ENCODE measurements at places on chromosomes 5 and 9.

- DNase-seq: no peak
Measured at GRCh38 chr5:143233031-143233430, 170.5 kb downstream of the NR3C1 start.

DNA sequence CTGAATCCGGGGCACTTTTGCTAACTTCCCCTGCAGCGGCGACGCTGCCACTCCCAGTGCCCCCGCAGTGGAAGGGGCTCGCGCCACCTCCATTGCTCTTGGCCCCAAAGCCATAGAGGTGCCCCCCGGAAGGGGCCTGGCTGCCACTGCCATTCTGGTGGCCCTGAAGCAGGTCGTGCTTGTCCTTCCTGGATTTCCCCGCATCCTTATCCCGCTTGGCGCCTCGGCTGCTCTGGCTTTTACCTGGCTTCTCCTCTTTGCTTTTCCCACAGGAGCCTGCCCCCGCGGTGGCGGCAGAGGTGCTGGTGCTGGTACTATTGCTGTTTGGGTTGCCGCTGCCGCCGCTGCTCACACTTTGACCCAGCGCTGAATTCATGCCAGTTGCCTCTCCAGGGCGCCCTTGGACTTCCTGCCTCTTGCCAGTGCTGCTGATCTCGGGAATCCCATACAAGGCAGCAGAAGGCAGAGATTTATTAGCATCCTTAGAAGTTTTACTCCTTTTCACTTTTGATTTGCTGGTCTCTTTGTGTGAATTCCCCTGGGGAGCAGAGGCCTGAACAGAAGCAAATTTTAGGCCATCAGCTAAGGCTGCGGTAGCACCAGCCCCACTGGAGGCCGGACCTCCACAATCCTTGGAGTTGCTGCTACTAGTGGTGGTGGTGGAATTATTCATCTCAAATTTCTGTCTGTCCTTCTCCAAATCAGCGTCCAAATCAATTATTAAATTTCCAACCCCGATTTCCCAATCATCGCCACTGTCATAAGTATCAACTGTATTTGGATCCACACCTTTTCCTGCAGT, 2.1 kb downstream of the ZNF608 start:
- no peak for DNase-seq

GRCh38 chr5:29697785-29698414, 1495.6 kb upstream of the CDH6 start:
- no peak for DNase-seq

DNA sequence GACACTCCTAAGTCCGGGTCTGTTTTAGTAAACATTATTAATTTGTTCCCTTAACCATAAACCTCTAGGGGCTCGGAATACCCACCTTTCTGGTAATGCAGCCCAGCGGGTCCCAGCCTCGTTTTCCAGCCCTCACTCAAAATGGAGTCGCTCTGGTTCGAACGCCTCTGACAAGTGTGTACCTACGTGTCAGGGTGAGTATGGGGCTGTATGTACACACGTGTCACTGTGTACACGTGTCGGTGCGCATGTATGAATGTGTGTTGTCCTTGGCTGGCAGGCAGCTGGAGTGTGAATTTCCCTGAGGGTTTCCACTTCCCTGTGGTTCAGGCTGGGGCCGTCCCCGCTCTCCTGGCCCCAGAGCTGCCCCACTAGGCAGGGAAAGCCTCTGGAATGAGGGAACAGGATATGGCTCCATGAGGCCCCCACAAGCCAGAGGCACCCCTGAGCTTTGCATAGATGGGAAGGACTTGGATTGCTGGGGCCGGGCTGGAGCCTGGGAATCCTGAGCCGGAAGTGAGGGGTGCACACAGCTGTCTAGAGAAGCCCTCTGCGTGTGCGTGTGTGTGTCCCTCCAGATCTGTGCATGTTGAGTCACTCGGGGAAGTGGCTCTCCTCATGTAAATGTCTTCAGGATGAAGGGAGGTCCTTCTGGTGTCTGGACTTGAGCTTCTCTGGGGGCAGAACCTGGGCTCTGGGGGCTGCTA, 160.8 kb upstream of the IER5L start:
- DNase-seq: no peak

GRCh38 chr5:14503017-14503680, 78.4 kb upstream of the OTULINL start:
- no peak for DNase-seq

DNA sequence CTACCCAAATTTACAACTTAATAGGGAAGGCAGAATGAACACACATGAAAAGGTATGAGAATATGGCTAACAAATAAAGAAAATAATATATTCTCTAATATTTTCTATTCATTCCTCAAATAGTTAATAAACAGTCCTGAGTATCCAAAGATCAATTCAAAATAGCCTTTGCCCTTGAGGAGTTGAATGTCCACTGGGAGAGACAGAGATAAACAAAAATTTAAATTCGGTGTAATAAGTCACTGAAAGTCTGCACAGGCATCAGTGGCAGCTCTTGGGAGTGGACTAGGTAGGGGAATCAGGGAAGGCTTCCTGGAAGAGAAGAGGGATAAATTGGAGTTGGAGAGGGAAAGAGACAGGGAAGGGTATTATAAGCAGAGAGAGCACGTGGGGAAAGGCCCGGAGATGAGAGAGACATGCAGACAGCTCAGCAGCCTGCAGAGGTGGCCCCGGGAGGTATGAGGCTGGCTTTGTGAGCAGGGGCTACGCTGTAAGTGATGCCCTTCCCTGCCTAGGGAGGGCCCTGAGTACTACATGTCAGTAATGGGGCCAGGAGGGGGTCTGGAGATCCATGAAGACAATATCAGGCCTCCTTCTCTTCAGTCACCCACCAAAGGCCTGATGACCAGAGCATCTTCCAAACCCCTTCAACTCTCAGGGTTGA, 137.1 kb downstream of the PDE8B start:
- no peak for DNase-seq

GRCh38 chr5:82419559-82420332, 141.6 kb upstream of the RPS23 start:
- DNase-seq: no peak

GRCh38 chr9:107340920-107341632, 58.0 kb downstream of the RAD23B start:
- DNase-seq: peak; percentile 81

GRCh38 chr9:121551985-121552753, 52.5 kb upstream of the GGTA1 start:
- no peak for DNase-seq

DNA sequence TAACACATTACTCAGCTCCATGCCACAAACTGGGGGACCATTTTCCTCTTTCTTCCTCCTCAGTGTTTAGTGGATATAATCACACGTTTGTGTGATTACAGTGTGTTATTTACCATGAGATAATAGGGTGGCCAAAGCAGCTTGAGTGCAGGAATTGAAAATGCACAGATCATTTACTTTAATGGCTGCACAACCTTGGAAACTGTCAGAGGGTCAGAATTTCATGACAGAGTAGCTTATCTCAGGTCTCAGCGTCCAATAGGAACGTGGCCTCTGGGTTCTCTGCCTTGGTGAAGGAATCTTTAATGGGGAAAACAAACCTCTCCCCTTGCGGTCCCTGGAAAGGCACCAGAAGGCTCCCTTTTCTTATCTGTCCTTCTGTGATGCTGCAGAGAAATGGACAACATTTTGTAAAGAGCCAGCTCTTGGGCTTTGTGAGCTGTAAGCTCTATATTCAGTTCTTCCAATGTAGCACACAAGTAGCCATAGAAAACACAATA, 87.4 kb upstream of the CD180 start:
- DNase-seq: no peak

GRCh38 chr9:28166179-28166578, 592.9 kb upstream of the C9orf72 start:
- DNase-seq: no peak

GRCh38 chr9:137009938-137010732, 13.8 kb upstream of the CLIC3 start:
- no peak for DNase-seq

DNA sequence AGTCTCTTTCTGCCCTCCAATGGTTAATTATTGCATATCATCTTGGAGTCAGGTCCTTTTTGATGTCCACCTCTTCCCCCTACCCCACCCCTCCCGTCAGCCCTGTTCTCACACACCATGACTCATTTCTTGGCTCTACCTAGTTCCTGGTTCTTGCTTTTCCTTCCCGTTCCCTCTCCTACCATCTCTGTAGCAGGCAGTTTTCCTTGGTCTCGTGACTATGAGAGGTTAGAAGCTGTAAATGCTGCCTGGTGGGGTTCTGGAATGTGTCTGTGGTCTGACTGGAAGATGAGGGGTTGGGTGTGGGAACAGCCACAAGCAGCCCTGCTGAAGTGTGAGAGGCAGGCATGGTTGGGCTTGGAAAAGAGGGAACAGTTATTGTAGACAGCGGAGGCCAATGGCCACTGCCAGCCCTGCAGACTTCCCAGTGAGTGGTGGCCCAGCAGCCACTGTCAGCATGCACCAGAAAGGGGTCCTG, 18.2 kb downstream of the SLC22A5 start:
- DNase-seq: no peak

All from activated CD4-positive, alpha-beta T cell treated with anti-CD3 and anti-CD28 coated beads, Interleukin-10, Interleukin-2, amounts not matched to agents 100 ng/mL and 50 ng/mL, durations not matched to agents 16 hours and 8 hours (primary cell).